Stimulated activated CD8-positive, alpha-beta memory T cell treated with anti-CD3 and anti-CD28 coated beads, Interleukin-4, amount 100 ng/mL, for 4 hours (primary cell): ENCODE measurements at places on chromosomes 6 and 20.

GRCh38 chr6:70113171-70113570 is 189.7 kb downstream of the COL9A1 start:
- DNase-seq: no peak

DNA sequence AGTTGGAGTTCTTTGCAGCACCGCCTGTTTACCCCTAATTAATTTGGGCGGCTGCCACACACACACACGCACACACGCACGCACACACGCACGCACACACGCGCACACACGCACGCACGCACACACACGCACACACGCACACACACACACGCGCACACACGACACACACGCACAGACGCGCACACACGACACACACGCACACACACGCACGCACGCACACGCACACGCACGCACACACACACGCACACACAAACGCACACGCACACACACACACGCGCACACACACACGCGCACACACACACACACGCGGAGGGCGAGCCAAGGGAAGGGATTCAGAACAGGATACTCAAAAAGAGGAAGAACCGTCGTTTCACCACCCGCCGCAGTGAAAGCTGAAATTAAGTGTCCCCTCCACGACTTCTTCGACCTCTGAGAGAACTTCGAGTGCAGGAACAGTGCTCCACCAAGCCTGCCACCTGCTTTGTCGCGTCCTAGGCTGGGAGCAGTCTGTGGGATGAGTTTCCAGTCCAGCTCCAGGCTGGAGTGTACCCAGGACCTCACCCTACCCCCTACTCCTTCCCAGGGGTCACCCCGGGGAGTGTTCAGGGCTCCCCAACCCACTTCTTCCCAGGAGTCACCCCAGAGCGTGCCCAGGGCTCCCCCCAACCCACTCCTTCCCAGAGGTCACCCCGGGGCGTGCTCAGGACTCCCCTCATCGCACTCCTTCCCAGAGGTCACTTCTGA is 1.1 kb downstream of the RNASET2 start:
- no peak for DNase-seq

- DNase-seq: no peak
Observed at GRCh38 chr20:24535941-24536730, 66.7 kb downstream of the SYNDIG1 start.

DNA sequence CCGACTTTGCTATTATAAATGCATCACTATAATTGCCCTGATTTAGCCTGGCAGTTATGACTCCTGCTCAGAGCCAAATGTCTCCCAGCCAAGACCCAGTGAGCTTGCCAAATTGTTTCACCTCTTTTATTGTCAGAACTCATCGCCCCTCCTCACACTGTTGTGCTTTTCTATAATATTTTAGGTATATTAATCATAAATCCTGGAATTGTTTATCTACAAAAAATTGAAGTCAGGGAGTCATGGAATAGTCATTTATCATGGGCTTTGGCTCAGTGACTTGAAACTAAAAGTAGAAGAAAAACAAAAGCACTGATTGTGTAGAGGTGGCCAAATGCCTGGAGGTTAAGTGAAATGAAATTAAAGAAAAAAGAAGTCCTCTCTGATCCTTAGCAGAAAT is 85.6 kb downstream of the PFDN4 start:
- DNase-seq: no peak

DNA sequence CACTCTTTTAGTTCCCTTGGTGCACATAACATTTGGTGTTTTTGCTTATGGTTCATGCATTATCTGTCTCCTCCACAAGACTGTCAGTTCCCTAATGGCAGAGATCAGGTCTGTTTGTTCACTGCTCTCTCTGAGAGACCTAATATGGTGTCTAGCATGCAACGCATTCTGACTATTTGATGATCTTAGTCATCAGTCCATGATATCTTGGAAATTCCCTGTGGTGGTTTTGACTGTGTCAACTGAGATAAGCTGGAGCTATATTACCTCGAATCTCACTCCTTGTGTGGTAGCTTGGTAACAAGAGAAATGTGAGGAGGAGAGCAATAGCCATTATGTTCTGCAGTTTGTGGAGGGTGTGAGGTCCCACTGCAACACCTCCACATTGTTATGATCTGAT is 229.8 kb downstream of the FRK start:
- DNase-seq: no peak

GRCh38 chr6:155599561-155599960 is 143.9 kb upstream of the NOX3 start:
- DNase-seq: no peak

DNA sequence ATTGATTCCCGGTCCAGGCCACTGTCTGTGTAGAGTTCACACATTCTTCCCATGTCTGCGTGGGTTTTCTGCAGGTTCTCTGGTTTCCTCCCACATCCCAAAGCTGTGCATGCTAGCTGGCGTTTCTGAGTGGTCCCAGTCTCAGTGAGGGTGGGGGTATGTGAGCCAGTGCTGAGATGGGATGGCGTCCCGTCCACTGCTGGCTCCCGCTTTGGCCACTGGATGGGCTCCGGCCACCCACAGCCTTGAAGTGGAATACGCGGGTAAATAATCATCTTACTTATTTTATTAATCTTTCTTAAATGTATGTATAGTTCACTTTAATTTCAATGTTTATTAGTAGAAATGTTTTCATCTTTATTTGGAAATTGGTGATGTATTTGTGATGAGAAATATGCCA is 343.5 kb upstream of the MANEA start:
- DNase-seq: no peak

- DNase-seq: no peak
Observed at GRCh38 chr20:18263723-18264122, 24.6 kb upstream of the ZNF133 start.

- no peak for DNase-seq
Observed at GRCh38 chr6:135397172-135397952, 100.2 kb downstream of the AHI1 start.

- DNase-seq: no peak
Observed at GRCh38 chr6:57027301-57027700, 19.2 kb upstream of the KIAA1586 start.

DNA sequence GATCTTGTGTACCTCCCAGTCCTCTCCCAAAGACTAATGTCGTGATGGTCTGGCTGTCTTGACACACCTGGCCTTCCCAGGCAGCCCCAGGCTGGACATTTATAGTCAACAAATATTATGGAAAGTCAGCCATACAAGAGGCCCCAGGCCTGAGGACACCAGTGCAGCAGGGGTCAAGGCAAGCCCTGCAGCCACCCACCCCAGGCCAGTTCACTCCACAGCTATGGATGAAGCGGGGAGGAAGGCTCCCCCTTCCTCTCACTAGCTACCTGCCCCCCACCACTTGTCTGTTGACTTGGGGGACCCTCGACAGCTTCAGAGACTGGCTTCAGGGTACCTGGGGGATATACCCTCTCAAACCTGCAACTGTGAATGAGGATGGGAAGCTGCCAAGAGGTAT is 132.1 kb downstream of the MRPL14 start:
- DNase-seq: no peak

- DNase-seq: no peak
Observed at GRCh38 chr20:49281059-49281912, 3.4 kb upstream of the ZNFX1 start.

DNA sequence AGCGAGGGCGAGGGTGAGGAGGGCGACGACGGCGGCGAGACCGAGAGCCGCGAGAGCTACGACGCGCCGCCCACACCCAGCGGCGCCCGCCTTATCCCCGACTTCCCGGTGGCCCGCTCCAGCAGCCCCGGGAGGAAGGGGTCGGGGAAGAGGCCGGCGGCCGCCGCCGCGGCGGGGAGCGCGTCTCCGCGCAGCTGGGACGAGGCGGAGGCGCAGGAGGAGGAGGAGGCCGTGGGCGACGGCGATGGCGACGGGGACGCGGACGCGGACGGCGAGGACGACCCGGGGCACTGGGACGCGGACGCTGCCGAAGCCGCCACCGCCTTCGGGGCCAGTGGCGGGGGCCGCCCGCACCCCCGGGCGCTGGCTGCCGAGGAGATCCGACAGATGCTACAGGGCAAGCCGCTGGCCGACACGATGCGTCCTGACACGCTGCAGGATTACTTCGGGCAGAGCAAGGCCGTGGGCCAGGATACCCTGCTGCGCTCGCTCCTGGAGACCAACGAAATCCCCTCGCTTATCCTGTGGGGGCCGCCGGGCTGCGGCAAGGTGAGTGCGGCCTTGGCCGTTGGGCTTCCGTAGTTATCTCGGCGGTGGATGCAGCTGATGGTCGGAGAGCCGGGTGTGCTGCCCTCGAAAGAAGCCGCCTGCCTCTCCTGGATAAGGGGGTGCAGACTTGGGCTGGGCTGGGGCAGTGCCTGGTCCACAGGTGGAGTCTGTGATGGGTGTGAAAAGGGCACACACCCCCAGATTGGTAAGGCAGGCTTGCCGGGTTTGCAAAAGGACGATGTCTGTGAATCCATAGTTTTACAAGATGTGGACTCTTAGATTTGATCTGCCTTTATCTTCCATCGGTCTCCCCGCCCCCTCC is 938 bp downstream of the WRNIP1 start:
- no peak for DNase-seq

DNA sequence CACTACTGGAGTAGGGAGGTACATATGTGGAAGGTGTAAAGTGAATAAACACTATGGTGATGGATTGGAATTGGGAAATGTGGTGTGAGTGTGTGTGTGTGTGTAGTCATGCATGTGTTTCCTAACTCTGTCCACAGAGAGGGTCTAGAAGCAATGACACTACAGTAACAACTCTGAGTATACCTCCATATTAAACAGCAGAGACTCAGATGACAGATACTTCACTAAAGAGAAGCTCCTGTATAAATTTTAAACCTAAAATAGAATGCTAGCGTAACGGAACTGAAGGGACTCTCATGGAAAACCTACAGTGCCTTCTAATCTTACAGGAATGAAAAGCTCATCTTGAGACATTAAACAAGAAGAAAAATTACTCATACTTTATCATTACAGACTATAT is 150.5 kb downstream of the SLC16A10 start:
- DNase-seq: no peak

DNA sequence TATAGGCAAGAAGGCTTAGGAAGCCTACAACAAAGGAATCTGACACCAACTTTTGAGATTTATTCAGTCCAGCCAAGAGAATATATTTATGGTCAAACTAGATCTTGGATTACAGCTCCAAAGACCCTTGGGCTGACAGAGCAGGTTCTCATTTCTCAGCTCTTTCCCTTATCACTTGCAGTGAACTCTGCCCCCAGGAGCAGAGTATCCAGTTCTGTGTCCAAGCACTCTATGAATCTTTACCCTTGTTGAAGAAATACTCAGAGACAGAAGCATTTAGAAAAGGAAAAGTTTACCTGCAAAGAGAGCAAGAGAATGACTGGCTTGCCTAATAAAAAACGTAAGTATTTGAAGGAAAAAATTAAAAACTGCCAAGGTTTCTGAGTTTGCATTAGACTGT is 190.5 kb downstream of the SLC16A10 start:
- DNase-seq: no peak

- no peak for DNase-seq
Observed at GRCh38 chr20:41232973-41233926, 84.3 kb downstream of the ZHX3 start.

- DNase-seq: no peak
Observed at GRCh38 chr6:108921547-108922361, 73.5 kb downstream of the ARMC2 start.

DNA sequence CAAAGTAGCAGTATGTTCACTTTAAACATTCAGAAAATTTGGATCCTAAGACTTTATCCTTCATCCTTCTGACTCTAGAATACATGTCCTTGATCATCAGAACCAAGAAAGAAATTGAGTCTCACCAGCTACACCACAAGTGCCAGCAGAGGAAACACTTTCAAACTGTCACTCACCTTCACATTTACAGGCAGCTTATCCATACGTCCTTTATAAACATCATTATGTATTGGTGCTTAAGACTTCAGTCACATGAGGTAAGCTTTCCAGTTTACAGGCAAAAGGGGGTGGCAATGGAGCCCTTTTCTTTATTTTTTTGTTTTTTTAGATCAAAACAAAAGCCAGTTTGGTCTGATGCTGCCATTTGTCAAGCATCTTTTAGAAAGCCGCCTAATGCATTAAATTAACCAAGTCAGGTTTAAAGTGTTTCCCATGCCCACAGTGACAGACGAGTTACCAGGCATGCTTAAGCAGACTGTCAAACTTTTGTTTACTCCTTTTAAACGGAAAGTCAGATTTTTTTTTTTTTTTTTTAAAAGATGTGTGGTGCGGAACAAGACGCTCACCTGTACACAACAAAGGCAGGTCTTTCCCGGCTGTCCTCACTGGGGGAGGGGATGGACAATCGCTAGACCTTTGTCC is 952 bp upstream of the BRPF3 start:
- DNase-seq: no peak

DNA sequence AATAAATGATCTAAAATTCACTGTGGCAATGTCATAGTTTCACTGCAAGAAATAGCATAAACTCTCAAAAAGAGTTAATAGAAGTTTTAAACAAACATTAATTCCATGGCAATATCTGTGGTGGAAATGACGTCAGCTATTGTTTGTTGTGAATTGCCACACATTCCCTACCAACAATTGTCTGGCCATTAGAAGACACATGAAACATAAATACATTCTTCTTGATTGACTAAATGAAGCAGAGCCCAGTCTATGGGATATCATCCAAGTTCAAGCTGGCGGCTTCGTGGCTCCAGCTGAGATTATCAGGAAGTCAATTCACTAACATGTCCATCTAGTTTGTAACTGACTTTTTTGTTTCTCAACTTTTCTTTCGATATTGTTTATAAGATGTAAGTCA is 369.0 kb downstream of the ARHGAP18 start:
- DNase-seq: no peak

DNA sequence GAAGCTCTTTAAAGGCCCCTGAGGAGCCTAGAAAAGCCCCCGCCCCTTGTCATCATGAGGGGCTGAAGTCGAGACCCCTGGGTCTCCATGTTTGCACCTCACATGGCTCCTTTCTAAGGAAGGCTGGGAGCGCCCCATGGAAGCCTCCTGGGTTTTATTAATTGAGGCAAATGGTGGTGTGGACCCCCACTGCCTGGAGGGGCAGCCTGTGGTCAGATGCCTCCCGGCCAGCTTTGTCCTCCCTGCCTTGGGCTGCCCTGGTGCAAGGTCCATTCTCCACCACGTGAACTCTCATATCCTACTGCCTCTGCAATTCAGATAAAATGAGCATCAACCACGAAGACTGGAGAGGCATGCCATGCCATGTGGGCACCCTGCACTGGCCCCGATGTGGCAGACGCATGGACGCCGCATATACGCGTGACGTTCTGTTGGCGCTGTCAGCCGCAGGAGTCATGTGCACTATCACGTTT is 295.5 kb downstream of the TAF4 start:
- DNase-seq: no peak

DNA sequence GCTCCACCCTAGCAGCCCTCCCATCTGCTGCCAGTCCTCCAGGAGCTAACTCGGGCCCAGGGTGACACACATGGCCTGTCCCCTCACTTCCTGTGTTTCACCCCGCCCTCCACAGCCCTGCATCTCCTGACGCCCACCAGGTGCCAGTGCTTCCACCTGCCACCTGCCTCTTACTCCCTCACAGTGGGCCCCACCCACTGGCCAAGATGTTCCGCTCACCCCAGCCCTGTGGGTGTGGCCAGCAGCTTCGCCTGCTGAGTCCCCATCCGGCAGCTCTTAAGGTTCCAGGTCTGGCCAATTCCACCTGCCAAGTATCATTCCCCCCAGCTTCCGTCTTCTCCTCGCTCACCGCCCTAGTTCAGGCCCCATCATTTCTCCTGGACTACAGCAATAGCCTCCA is 184.1 kb downstream of the MBOAT1 start:
- DNase-seq: no peak

- DNase-seq: no peak
Observed at GRCh38 chr20:56391037-56391436, 978 bp downstream of the AURKA start.
